Fibroblast of skin of back (primary cell): ENCODE measurements at places on chromosomes 1 and 21.

DNA sequence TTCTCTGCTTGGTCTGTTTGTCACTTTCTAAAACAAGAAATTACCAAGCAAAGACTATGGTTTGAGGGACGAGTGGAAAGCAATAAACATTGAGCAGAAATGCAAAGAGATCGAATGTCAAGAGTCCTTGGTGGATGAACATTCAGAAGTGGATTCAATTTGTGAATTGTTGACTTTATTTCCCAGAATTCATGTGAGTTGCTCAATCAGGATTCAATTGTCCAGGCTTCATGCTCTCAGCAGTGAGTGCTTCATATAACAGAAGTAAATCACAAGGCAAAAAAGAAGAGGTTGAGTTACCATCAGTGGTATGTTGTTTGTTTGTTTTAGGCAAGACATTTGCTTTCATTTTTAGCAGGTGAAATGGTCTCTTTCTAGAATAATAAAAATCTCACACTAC, 31.9 kb downstream of the NGF start:
- DNase-seq, result no peak

DNA sequence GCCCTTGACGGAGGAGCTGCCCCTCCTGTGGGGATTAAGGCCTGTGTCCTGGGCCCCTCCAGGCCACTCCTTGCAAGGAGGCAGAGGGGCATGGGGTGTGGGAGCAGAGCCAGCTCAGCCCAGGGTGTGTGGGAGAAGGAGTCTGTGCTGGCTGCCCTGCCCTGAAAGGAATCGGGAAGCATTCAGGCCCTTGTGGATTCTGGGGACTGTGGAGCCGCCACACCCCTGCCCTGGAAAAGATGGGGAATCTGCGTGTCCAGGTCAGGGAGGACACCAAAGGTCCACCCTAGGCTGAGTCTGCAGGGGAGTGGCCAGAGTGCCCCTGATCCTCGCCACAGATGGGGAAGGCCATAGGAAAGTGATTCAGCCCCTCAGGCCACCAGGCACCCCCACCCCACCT, 16.5 kb upstream of the PRDM16 start:
- DNase-seq, result no peak

GRCh38 chr1:167136806-167137205, 42.9 kb downstream of the STYXL2 start:
- DNase-seq, result no peak

GRCh38 chr1:242427519-242427918, 97.0 kb downstream of the PLD5 start:
- no peak for DNase-seq

GRCh38 chr1:7616076-7616832, 154.8 kb upstream of the VAMP3 start:
- peak; percentile 57 for DNase-seq

- no peak for DNase-seq
Measured at GRCh38 chr1:233993651-233994050, 89.2 kb downstream of the SLC35F3 start.

DNA sequence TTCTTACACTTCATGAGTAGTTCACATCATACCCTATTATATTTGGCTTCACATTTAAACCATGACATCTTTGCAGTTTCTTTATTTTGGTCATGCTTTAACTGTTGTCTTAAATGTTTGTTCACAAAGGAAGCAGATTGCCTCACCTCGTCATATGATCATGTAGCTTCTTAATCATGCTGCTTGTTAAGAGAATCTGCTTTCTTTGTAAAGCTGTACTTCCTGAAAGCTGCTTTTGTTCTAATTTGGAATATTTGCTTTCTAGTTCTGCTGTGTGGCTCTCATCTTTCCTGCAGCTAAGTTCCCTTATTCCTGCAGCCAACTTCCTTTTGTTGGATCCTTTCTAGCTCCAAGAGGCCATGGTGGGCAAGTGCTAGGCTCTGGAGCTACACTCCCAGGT, 62.9 kb upstream of the SIM2 start:
- no peak for DNase-seq

DNA sequence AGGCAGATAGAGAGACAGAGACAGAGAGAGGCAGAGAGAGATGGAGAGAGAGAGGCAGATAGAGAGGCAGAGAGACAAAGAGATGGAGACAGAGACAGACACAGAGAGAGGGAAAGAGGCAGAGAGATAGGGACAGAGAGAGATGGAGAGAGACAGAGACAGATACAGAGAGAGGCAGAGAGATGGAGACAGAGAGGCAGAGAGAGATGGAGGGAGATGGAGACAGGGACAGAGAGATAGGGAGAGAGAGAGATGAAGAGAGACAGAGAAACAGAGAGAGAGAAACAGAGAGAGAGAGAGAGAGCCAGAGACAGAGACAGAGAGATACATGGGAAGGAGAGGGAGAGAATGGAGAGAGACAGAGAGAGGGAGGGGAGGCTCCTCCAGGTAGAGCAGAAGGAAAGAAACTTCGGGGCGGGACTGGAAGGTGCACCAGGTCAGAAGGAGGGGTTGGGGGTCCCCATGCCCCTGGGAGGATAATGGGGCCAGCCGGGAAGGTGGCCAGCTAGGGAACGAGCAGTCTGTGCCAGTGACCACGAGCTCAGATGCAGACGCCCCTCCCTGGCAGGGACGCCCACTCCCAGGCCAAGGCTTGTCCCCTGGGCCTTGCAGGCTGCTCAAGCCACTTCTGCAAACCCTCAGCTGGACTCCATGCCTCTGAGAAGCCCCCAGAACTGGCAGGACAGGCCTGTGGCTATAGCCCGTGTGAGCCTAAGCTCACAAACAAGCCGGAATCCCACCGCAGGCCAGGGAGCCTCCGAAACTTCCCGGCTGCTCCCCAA, 3.3 kb downstream of the FNDC10 start:
- DNase-seq, result no peak

GRCh38 chr1:230054092-230054749, 12.8 kb upstream of the GALNT2 start:
- DNase-seq, result no peak

DNA sequence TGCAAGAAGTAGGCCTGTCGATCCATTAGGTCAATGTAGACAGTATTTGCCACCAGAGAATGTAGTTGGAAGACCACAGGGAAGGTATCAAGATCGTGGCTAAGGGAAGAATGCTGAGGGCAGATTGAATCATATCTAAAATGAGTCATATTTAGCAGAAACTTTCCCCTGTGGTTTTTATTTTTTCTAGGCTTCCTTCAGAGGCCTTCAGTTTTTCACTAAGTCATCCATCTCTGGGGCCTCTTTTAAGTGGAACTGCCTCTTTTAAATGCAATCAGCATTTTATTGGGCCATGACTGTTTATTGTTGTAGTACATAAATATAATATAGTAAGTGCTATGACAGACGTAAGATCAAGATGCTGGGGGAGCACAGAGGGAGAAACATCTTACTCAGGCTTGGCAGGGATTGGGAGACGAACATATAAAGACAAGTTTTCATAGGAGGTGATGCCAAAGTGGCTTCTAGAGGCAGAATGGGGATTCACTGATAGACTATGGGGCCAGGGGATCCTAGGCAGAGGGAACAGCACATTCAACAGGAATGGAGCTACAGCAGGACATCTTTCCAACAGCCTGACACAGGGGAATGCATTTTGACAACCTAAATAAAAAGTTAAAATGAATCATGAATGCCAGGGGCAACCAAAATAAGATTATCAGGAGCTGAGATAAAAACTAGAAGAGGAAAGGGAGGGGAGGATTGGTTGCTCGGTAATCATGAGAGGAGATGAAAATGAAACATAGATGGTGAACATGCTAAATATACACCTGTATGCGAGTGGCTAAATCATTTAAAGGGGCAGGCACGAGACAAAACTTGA, 20.1 kb downstream of the UBE2U start:
- peak; percentile 95 for DNase-seq

DNA sequence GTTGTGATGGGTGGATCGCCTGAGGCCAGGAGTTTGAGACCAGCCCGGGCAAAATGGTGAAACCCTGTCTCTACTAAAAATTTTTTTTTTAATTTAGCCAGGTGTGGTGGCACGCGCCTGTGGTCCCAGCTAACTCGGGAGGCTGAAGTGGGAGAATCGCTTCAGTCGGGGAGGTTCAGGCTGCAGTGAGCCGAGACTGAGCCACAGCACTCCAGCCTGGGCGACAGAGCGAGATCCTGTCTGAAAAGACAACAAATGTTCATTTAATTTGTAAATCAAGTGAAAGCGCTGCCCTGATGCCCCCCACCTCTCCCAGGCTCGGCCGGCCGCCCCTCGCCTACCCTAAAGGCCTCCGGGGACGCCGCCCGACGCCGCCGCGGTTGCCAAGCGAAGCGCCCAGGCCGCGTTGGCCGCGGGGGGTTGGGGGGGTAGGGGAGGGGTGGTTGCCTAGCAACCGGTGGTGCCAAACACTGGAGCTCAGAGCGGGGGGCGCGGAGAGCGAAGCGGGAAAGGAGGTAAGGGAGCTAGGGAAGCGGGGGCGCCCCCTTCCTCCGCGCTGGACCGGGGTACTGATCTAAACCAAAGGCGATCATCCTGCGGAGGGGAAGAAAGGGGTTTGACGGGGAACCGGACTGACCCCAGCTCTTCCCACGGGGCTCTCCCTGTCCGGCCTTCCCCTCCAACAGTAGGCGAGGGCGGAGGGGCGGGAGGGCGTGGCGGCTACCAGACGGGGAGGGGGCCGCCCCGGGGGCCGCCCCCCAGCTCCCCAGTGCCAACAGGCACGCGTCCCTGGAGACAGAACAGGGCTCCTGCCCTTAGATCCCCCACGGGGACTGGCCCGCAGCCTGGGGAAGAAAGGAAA, at the start of gene TEKT2:
TSS of gene TEKT2 (plus strand) at position 460 of the 862 bp plus-strand sequence. CDS start 828 bp downstream, outside the sequence.
- DNase-seq, result peak; percentile 44

GRCh38 chr21:29174607-29175013, 44.2 kb downstream of the MAP3K7CL start:
- DNase-seq, result no peak

DNA sequence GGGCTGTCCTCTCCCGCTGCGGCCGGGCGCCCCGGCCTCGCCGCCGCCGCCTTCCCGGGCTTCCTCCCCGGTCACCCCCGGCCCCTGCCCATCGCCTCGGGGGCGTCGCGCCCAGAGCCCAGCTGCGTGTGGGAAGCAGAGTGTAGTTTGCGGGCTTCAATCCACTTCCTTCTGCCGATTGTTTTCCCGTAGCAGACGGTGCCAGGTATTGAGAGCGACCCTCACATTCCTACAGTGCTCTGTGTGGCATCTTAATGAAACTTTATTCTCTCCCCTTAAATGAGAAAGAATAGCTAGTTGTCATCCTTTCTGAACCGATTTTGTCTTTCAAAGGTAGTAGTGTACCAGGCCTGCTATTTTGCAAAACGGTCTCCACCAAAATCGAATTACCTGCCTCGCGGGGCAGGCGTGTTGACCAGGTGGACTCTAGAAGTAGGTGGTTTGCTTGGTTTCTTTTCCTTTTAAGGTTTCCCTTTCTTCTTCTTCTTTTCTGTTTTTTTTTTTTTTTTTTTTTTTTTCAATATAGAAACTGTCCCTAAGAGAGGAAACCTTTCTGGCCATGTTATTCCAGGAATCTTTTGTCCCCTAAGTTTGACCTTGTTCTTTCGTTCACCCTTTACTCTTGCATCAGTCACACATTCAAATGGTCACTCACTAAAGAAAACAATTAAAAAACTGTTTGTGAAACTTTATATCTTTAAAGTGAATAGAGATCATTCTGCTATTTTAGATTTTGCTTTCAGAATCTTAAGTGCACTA, 881 bp downstream of the USP25 start:
- DNase-seq, result no peak

GRCh38 chr1:177926201-177926600, 43.7 kb downstream of the SEC16B start:
- DNase-seq, result no peak

- DNase-seq, result peak; percentile 87
Measured at GRCh38 chr1:17207966-17208418, 3.1 kb downstream of the PADI1 start.

- no peak for DNase-seq
Measured at GRCh38 chr1:112356765-112357164, 39.2 kb upstream of the CTTNBP2NL start.

GRCh38 chr1:229029879-229030235, 241.1 kb upstream of the RAB4A start:
- DNase-seq, result no peak

- no peak for DNase-seq
Measured at GRCh38 chr21:41570791-41571355, 62.9 kb upstream of the TMPRSS2 start.

DNA sequence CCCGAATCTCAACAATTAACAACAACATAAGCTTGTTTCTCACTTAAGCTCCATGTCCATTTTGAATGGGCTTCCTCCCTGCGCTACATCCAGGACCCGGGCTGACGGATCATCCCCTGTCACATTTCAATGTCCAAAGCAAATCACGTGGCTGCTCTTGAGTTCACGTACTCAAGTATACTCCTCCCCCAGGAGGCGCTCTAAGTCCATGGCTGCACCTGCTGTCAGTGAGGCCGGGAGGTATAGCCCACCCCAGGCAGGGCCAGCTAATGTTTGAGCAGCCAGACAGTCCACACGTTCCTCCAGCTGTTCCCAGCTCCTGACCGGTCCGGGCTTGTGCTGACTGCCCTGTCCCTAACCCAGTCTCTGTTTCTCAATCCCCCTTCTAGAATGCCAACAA, 220.8 kb downstream of the SLC35F3 start:
- DNase-seq, result peak; percentile 3

- DNase-seq, result peak; percentile 28
Measured at GRCh38 chr1:50735443-50735842, 224.6 kb downstream of the FAF1 start.

DNA sequence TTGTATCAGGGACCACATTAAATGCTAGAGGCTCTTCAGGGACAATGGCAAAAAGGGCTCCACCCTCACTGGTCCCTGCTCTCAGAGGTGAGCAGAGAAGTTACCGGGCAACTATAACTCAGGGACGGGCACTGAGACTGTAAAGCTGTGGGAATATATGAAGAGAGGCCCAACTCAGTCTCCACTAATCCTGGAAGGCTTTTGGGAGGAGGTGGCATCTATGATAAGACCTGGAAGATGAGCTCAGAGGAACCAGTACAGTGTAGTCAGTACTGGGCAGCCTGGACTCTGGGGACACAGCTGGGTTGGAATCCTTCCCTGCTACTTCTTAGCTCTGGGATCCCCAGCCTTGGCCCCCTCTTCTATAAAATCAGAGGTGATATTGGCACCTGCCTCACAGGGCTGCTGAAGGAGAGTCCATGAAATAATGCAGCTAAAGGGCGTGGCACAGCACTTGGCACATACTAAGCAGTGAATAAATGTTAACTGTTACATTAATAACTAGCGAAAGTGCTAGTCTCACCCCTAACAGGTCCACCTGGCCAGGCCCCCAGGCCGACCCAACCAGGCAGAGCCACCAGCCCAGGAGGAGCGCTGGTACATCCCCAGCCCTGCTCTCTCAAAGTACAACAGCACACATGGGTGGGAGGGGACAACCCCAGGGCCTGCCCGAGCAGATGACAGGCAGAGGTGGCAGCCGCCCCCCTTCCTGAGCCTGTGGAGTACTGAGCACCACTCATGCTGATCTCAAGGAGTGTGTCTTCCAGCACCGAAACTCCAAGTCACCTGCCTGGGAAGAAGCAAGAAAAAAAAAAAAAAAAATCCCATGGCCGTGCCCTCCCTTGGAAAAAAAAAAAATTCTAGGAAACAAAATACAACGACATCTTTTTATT, 62.7 kb downstream of the CASZ1 start:
- no peak for DNase-seq
